ENCODE measurements at places on chromosomes 11 and 22.

DNA sequence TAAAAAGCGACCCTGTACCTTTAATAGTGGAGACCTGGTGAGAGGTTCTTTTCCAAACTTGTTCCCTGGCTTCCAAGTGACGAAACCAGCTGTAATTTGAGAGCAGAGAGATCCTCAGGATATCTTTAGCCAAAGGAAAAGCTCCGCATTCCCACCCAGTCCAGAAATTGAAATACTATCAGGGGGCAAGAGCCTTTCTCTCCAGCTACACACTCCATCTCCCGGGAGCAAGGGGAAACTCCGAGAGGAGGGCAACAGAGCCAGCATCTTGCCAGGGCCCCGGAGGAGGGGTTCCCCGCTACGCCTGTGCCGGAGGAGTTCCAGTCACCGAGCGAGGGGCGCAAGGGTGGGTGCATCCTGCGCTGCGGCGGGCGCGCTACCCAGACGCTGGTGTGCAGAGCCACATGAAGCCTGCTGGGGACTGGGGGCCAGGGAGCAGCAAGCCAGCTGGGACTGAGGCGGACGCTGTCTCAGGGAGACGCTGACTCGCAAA is at the start of gene FIBIN:
TSS of gene FIBIN (plus strand) at position 148 of the 493 bp plus-strand sequence. CDS start 415 bp downstream, outside the sequence.
- no peak for DNase-seq

DNA sequence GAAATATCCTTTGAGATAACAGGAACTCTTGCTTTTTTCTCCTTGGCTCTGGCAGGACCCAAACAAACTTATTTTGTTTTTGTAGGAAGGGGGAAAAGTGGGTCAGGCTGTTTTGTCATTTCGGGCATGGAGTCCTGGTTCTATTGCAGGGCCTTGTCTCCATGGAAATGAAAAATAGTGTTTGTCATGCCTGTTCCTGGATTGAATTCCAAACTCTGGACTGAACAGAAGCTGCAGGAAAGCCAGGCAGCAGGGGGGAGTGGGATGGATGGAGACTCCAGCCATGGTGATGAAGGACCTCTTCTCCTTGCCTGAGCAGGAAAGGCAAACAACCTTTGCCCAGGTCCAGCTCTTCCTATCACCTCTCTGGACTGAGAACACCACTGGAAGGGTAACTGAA is 87.0 kb downstream of the SCN3B start:
- DNase-seq: no peak

- no peak for DNase-seq
Measured at GRCh38 chr11:34150494-34151151, 45.2 kb downstream of the NAT10 start.

- no peak for DNase-seq
Measured at GRCh38 chr11:85027346-85027745, 599.8 kb downstream of the DLG2 start.

DNA sequence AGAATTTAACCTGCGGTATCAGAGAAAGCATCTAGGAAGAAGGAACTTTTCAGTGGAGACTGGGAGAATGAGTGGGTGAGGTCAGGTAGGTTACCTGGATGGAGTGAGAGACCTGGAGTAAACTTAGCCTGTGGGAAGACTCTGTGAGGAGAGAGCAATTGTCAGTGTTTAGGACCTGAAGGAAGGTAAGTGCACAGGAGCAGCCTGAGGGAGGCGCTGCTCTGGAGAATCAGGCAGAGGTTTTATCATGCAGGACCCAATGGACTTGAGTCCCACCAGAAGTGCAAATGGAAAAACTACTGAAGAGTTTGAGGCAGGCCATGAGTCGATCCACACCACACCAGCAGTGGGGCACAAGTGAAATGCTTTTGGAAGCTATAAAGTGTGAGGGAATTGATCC is 10.6 kb upstream of the IFTAP start:
- DNase-seq: no peak

DNA sequence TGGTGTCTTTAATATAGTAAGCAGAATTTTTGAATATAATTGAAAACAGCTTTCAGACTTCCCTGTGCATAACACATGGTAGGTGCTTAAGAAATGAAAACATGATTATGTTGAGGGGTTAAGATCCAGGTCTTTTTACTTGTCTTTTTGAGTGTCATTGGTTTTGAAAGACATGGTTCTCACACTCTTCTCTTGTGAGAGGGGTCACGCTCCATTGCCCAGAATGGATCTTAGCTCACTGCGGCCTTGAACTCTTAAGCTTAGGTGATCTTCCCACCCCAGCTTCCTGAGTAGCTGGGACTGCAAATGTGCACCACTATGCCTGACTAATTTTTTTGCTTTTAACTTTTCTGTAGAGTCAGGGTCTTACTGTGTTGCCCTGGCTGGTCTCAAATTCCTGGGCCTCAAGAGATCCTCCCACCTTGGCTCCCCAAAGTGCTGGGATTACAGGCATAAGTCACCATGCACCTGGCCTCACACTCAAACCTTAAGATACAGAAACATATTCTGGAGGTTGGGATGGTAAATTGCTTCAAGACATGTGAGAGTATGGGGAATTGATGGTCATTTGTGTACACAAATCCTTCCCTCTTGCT is 1.4 kb downstream of the SPCS2 start:
- no peak for DNase-seq

DNA sequence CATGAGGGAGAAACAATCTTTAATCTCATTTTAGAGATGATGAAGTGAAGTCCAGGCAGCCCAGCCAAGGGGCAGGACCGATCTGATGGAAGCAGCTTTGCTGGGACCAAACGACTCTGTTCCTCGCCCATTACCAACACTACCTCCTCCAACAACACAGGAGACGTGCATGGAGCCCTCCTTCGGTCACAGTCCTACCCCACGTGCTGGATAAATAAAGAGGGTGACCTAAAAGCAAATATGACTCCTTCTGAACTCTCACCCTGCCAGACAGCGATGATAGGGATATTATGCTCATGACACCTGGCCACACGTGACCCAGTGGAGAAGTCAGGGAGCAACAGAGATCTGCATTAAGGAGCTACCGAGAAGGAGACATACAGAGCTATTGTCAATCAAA is 26.0 kb downstream of the SCGB1A1 start:
- DNase-seq: no peak

- no peak for DNase-seq
Measured at GRCh38 chr11:14768526-14769188, 123.4 kb downstream of the CYP2R1 start.

DNA sequence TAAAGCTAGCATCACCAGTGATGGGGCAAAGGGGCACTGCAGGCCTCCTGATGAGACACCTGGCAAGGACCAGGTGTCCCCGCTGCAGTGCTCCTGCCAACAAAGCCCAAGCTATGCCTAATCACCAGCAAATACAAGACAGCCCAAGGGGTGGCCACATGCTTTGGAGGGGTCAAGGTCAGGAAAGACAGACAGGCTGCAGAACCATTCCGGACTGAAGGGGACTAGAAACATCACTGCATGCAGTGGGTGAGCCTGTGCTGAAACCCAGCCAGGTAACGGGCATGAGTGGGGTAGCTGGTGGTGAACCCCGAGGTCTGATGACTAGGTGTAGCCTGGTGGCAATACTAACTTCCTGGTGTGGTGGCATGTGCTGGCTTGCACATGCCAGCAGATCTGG is 111.1 kb downstream of the MED15 start:
- DNase-seq: no peak

DNA sequence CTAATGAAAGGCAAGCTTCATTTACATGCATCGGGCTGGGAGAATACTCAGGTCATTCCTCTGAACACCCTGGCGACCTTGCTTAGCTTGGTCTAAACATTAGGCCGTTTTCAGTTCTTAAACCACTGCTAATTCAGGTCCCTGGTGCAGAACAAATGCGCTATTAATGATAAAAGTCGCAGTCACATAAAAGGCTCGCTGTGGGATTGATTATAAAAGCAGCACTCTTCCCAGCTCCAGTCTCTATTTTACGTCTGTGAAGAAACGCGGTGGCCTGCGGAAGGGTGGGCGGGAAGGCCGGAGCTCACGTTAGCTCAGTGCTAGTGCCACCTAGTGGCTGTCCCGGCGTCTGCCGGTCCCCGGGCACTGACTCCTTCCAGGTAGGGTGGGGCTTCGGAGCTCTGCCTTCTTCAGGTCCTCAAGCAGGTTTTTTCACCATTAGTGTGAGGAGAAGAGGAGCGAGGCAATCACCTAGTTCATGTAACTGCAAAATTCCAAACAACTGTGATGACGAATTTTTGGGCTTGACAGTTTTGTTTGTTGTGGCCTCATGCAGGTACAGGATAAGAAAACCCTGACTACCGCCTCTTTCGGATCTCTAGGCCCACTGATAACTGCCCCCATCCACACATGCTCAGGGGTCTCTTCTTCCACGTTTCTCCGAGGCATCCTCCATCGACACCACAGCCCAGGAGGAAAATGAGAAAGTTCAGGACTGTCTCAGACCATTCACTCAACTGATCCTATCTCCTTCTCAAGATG is 66.5 kb upstream of the CLMP start:
- DNase-seq: peak; percentile 88

DNA sequence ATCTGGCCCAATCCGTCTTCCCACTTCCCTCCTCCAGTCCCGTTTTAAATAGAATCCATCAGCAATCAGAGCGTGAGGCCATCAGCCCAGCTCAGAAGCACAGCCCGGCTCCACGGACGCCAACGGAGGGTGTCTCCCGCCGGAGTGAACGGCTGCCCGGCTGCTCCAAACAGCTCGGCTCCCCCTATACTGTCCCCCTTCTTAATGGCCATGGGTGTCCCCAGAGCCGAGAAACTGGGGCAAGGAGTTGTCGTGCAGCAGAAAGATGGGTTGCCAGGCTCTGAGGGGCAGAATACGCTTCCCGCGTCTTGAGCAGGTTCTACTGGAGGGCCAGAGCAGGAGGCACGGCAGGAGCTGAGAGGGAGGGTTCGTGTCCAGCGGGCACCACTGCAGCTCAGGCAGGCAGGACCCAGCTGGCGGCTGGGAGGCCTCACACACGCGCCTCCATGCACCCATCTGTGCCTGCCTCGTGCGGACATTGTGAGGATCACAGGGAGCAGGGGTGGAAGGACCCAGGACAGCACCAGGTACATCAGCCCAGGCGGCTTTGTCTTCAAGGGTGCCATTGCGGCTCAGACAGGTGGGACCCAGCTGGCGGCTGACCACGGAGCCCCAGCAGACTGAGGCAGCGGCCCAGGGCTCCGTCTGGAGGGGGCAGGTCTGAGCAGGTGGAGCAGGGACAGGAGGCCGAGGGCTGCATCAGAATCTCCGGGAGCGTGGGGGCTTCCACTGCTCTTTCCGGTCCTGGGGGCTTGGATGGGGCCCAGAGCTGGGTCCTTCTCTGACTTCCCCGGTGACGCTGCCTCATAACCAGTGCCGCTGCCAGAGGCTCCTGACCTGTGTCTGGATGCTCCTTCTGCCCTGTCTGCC is 882.7 kb downstream of the BRD1 start:
- DNase-seq: no peak

DNA sequence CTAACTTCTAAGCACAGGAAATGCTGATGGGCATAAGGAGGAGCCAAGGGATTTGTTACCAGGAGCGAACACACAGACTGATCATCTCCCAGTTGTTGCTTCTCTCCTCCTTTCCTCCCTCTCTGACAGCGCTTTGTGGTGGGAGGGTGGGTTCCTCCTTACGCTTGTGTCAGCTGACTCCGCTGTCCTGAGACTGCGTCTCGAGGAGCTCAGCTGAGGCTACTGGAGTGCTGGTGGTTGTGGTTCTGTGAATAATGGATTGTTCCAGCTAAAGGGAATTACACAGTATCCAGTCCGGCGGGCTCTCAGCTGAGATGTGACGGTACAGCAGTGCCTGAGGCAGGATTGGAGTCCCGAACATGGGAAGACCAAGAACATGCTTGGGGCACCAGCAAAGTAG is 113.4 kb downstream of the CTNND1 start:
- no peak for DNase-seq

GRCh38 chr11:128767591-128768001 is 73.7 kb downstream of the FLI1 start:
- no peak for DNase-seq

DNA sequence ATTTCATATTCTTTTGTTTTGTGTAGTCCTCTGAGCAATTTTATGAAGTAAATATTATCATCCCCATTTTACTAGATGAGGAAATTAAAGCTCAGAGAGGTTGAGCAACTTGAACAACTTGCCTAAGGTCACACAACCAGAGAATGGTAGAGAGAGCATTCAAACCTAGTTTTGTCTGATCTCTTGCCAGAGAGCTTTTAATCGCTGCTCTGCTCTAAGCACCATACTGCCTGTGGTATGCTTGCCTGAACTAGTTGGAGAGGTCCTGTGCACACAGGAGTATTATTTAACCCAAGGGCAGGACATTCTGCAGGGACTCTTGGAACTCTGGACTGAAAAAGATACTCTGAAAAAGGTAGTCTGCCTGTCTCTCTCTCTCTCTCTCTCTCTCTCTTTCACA is 38.5 kb downstream of the TRAF6 start:
- no peak for DNase-seq

DNA sequence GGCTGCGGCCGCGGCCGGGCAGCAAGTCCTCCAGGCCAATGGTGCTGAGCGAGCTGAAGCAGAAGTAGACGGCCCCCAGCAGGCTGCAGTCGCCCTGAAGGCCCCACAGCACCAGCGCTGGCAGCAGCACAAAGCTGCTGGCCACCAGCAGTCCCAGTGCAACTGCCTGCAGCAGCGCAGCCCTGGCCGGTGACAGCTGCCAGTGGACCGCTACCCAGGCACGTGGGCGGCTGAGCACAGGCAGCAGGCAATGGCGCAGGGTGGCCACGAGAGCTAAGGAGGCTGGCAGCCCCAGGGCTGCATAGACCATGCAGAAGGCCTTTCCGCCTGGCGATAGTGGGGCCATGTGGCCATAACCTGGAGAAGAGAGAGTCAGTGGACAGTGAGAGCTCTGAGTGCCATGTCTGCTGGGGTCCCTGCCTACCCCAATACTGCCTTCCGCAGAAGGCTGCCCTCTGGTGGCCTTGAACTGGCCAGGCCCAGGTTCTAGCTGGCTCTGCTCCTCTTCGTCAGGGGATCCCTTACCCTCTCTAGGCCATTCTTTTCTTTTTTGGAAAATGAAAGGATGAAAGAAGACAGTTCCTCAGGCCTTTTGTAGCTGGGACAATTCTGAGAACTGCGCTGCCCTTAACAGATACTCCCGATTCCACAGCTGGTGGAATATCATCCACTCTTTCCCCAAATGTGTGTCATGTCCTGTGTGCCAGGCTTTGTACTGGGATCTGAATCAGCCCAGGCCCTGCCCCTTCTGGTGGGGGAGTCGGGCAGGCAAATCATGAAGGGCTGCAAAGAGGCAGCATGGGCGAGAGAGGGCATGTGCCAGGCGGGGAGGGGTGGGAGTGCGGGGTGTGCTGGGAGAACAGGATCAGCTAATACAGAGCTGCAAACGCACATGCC is 1.8 kb downstream of the KCNK7 start:
- DNase-seq: peak; percentile 54

DNA sequence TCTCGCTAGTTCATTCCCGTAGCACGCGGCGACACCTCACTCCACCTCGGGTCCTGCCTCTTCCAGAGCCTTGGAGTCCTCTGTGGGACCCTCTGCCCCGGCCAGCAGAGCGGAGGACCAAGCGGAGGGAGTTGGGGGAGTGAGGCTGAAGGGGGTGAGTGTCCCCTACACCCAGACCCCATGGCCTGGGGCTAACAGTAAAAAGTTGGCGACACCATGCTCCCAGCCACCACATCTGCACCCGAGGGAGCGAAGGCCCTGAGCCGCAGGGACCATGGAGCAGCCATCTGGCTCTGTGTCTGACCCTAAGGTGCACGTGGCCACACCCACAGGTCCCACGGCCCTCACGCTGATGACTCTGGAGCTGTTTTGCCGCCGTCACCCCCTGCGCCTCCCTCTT is 293.8 kb downstream of the BRD1 start:
- no peak for DNase-seq

- no peak for DNase-seq
Measured at GRCh38 chr11:116339306-116340098, 433.3 kb downstream of the BUD13 start.
